ENCODE measurements at places on chromosomes 2 and 18.
A peak's percentile ranks its signal among the peaks of the same experiment; 100 is the strongest.

- H3K36me3 ChIP-seq, result no peaks in the 10 kb centered on the region
- no peak for DNase-seq
- no peaks in the 10 kb centered on the region for H3K27me3 ChIP-seq
- H3K4me1 ChIP-seq, result no peaks in the 10 kb centered on the region
- no peak overlapping the region for H3K27ac ChIP-seq
Observed at GRCh38 chr2:54866868-54867267, 143.4 kb downstream of the EML6 start.

- H3K4me3 ChIP-seq, result no peak overlapping the region
- H3K27me3 ChIP-seq, result no peaks in the 10 kb centered on the region
- DNase-seq, result no peak
- no peaks in the 10 kb centered on the region for H3K36me3 ChIP-seq
Observed at GRCh38 chr2:50974940-50975339, 57.0 kb downstream of the NRXN1 start.

DNA sequence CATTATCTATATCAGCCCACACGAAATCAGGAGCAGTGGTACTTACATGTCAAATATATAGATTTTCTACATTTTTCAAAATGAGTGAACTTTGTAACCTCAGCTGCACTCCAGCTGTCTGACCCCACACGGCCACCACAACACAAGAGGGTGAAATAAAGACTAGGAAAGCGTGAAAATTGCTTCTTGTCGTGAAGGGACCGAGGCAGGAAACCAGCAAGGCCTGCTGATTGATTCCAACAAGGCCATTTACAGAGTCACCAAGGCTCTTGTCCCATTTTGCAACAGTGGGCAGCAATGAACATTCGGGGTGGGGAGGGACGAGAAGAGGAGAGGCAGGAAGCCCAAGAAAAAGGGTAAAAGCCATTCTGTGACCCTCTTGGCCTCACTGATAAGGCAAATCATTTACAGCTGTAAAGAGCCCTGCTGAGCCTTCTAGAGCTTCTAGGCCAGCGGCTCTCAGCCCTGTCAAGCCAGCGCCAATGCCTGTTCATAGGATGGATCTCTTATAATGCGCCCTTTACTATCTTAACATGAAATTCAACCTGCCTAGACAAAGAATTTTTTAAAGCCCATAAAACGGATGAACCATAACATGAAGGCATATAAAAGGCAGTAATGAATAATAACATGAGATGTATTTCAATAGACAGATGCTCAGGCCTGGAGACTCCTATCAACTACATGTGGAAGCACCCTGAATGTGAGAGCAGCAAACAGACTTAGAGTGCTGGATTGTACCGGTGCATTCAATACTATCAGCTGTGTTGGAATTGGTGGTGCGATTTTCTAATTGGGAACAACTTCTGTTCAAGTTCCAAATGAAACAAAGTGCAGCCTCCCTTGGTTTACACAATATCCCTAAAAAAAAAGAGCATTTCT is 269.0 kb downstream of the CDCA7 start:
- H3K4me3 ChIP-seq, result no peak overlapping the region
- no peaks in the 10 kb centered on the region for H3K4me1 ChIP-seq
- no peak for DNase-seq
- H3K27me3 ChIP-seq, result no peaks in the 10 kb centered on the region
- H3K27ac ChIP-seq, result no peak overlapping the region
- H3K36me3 ChIP-seq, result no peaks in the 10 kb centered on the region

DNA sequence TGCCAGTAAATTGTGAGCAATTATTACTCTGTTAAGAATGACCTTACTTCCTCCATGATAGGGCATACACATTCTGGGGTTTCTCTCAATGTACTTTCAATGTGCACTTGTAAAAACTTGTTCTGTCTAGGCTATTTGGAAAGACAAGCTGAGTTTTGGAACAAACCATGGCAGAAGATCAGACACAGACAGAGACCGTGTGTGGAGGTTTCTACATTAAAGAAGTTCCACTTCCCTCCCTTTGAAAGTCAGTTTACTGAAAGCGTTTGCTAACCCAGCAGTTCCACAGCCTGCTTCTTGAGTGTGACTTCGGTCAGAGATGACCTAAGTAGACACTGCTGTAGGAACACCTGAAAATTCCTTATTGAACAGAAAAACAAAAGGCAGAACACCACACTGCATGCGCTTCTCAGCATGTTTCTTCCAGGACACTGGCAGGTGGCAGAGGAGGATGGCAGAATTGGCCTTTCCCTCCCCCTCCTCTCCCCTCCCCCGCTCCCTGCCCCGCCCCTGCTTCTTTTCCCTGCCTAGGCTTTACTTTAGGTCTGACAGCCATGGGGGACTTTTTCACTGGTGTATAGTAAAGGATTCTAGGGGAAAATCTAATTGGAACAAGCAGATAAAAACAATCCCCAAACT is 109.8 kb downstream of the NOL10 start:
- no peaks in the 10 kb centered on the region for H3K4me1 ChIP-seq
- DNase-seq, result no peak
- H3K27ac ChIP-seq, result no peak overlapping the region
- H3K4me3 ChIP-seq, result no peak overlapping the region

DNA sequence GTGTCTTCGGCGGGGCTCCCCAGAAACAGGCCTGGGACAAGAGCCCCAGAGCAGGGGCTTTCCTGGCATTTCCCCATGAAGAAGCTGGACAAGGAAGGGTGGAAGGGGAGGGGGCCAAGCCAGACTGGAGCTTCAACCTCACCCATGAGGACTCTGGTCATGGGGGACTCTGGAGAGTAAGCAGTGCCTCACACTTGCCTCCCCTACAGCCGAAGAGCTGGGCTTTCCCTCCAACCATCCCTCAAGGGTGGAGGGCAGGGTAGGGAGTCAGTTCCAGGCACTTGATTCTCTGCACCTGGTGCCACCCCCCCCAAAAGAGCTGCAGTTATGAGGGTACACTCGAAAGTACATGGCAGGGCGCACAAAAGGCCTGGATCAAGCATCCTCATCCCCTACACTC is 246.6 kb downstream of the TFCP2L1 start:
- no peak for DNase-seq
- H3K36me3 ChIP-seq, result no peaks in the 10 kb centered on the region
- H3K4me3 ChIP-seq, result no peak overlapping the region

DNA sequence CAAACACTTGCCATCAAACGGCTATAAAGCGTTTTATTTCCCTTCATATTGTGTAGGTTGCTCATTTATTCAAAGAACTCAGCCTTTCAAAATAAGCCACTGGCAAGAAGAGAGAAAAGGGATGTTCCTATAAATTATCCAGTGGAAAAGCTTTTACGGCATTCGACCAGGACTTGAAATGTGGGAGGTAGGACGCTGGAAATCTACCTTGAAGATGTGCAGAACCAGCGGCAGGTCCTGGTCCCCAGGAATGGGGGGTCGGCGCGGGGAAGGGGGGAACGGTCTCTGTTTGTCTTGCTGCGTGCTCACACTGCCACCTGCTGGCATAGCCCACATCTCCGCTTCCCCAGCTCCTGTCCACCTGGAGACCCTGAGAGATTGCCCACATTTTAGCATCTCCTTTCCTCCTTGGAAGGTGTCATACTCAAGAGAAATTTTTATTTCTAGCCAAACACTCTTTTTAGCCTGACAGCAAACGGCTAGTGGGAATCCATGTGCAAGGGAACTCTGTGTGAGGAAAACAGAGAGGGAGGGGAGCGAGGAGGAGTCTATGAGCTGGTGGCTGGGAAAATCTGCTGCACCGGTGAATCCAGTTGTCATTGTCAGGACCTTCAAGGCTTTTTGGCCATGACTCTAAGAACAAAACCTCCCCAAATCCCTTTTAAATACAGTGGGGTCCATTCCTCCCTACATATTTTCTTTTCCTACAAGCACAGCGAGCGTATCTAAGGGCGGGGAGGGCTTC is 349.0 kb upstream of the PKDCC start:
- H3K36me3 ChIP-seq, result no peaks in the 10 kb centered on the region
- no peak overlapping the region for H3K27ac ChIP-seq
- no peak overlapping the region for H3K4me3 ChIP-seq
- peak; percentile 19 for DNase-seq
- peaks cover 9% of the 10 kb centered on the region for H3K27me3 ChIP-seq

GRCh38 chr18:9209279-9209678 is 72.7 kb downstream of the ANKRD12 start:
- no peak overlapping the region for H3K27ac ChIP-seq
- H3K36me3 ChIP-seq, result peaks cover 2% of the 10 kb centered on the region
- no peaks in the 10 kb centered on the region for H3K4me1 ChIP-seq

- no peaks in the 10 kb centered on the region for H3K36me3 ChIP-seq
- no peak overlapping the region for H3K27ac ChIP-seq
- no peak for DNase-seq
- no peak overlapping the region for H3K4me3 ChIP-seq
- no peaks in the 10 kb centered on the region for H3K27me3 ChIP-seq
- no peaks in the 10 kb centered on the region for H3K4me1 ChIP-seq
Observed at GRCh38 chr2:152440460-152440859, 105.5 kb downstream of the FMNL2 start.

DNA sequence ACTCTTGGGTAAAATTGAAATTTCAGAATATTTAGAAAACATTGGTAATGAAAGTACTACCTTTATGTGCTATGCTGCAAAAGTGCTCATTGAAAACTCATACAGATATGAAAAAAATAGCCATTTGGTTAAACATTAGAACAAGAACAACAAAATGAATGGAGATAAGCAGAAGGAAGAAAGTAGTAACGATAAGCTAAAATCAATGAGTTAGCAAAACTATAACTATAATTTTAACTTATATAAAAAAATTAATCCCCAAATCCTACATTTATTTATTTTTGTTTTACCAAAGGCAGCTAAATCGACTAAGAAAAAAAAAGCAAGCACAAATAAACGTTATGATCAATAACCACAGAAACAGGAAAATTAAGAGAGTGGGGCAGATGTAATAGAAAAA is 99.2 kb downstream of the CERS6 start:
- no peaks in the 10 kb centered on the region for H3K27me3 ChIP-seq
- no peak overlapping the region for H3K4me3 ChIP-seq
- H3K4me1 ChIP-seq, result peaks cover 4% of the 10 kb centered on the region
- H3K27ac ChIP-seq, result no peak overlapping the region

- H3K36me3 ChIP-seq, result no peaks in the 10 kb centered on the region
- no peak overlapping the region for H3K4me3 ChIP-seq
- DNase-seq, result no peak
- H3K4me1 ChIP-seq, result no peaks in the 10 kb centered on the region
- no peak overlapping the region for H3K27ac ChIP-seq
- H3K27me3 ChIP-seq, result no peaks in the 10 kb centered on the region
Observed at GRCh38 chr2:53512071-53512826, 255.4 kb upstream of the CHAC2 start.

DNA sequence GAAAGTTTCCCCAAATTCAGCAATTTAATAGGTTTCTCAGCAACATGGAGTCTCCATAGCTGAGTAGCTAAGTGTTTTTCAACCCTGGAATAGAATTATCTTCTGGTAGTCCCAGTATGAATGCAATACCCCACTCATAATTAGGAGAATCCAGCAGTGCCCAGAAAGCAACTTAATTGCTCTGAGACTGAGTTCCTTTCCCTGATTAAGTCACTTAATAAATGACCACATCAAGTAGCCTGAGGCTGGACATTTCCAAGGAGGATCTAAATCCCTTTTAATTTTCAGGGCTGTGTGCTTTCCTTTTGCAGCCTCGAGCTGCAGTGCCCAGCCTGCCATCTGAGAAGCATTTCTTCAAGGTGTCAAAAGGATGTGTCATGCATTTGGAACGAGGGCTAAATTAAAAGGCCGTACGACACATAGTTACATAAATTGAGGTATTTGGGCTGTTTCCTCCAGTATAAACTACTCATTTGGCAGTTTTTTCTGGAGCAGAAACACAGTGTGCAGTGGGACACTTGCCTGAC is 17.7 kb upstream of the SIX2 start:
- no peaks in the 10 kb centered on the region for H3K36me3 ChIP-seq
- H3K27ac ChIP-seq, result no peak overlapping the region
- no peak overlapping the region for H3K4me3 ChIP-seq

DNA sequence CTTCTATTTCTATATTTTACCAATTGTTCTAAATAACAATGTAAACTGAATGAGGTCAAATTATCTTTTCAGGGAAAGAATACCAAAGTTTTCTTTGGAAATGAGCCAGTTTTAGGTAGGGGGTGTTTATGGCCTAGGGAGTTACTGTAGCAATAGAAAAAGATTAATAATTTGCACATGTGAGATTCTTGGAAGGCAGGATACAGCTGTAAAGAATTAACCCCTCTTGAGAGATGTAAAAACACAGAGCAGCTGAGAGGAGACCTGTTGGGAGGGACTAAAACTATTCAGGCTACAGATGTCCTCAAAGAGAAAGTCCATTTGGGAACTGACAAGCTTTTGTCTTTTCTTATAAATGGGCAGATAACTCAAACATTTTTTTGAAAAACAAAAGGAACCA is 182.2 kb downstream of the FIGN start:
- DNase-seq, result no peak
- no peak overlapping the region for H3K27ac ChIP-seq
- no peaks in the 10 kb centered on the region for H3K36me3 ChIP-seq
- no peaks in the 10 kb centered on the region for H3K27me3 ChIP-seq

GRCh38 chr2:15687243-15687642 is 95.6 kb downstream of the DDX1 start:
- no peaks in the 10 kb centered on the region for H3K36me3 ChIP-seq
- no peak overlapping the region for H3K4me3 ChIP-seq
- no peaks in the 10 kb centered on the region for H3K27me3 ChIP-seq
- H3K27ac ChIP-seq, result no peak overlapping the region

DNA sequence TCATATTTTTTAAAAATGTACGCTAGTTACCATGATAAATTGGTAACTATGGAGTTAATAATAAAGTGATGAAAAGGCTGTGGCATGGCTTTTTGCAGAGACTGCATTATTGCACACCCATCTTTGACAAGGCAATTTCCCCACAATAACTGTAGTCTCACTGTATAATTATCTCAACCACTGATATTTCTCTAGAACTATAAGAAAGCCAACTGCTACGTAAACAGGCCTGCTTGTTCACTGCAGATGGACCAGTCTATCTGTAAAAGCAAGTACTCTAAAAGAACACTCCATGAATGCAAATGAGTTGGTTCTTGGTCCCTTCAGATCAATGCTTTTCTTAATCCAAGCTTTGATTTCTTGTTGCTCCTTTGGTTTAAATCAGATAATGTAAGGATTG is 218.7 kb downstream of the RBM43 start:
- H3K4me3 ChIP-seq, result no peak overlapping the region
- no peaks in the 10 kb centered on the region for H3K4me1 ChIP-seq
- H3K27ac ChIP-seq, result no peak overlapping the region
- no peak for DNase-seq
- H3K36me3 ChIP-seq, result no peaks in the 10 kb centered on the region

- no peak overlapping the region for H3K27ac ChIP-seq
- peak; percentile 51 for DNase-seq
Observed at GRCh38 chr2:33240178-33240577, 236.3 kb upstream of the RASGRP3 start.

DNA sequence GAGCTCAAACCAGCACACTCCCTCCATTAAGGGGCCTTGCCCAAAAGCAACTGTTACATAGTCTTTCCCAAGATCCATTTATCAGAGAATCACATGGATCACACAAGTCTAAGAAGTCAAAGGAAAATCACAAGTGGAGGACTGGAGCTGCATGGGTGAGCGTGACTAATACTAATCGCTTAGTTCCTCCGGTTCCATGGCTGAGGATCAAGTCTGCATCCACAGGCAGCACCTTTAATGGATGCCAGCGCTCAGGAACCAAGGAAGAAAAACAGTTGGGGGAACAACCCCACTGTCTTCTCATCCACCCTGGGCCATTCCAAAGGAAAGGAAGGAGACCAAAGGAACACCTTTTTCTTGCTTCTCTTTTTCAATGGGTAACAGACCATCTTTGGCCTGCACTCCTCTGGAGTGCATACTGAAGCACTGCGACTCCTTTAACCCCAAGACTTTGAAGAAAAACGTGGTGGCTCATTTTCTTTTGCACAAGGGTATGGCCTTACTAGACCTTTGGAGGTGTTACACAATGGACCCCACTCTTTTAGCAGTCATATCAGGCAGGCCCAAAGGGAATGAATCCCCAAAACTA is 9.2 kb upstream of the WDR33 start:
- H3K36me3 ChIP-seq, result no peaks in the 10 kb centered on the region
- no peak overlapping the region for H3K4me3 ChIP-seq
- H3K27ac ChIP-seq, result no peak overlapping the region
- H3K27me3 ChIP-seq, result peaks cover 7% of the 10 kb centered on the region
